ENCODE measurements at places on chromosomes 6 and 20. TPM values are rescaled to one million over a fixed set of nuclear protein-coding genes. Genes with fewer than 3 reads are reported as not detected.
A peak's percentile ranks its signal among the peaks of the same experiment; 100 is the strongest.

DNA sequence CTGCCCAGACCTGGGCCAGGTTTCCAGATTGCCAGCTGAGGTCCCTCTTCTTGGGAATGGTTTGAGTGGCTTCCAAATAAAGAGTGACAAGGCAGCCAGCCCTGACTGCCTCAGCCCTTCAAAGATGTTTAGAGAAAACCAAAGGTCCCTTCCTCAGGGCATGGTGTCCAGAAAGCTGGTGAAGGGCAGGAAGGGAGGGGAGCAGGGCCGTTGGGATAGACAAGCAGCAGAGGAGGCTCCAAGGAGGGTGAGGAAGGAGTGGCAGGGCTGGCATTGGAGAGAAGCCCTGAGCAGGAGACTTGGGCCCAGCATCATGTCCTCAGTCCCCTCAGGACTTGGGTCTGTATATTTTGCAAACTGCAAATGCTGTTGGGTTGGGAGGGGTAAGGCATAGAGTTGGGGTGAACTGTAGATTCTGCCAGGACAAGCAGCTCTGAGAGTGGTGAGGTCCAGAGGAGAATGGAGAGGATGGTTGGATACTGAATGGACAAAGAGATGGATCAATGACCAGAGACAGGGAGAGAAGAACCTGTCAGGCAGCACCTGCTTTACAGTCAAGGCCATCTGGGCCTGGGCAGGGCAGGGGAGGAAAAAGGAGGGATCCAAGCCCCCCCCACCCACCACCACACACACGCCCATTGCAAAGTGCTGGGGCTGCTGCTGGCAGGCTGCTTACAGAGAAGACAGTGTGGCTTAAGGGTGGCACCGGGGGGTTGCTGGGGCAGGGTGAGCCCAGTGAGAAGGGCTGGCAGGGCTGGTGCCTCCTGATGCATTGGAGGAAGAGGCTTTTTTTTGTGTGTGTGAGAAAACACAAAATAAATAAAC, 5.5 kb upstream of the DSN1 start:
- no peak for DNase-seq

GRCh38 chr6:25414168-25414567, 135.0 kb downstream of the CARMIL1 start:
- no peak for DNase-seq

DNA sequence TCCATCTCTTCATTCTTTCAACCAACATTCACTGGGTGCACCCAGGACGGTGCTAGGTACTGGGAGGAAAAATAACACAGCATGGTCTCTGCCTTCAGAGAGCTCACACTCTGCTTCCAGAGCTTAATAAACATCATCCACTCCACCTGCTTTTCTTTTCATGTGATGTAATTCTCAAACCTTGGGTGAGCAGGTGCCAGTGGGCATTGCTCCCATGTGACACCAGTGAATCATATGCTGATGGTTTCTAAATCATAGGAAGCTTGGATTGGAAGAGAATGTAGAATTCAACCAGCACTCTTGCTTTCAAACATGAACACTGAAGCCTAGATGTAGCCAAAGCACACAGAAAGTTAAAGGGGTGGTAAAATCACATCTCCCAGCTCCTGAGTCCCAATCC, 189.8 kb downstream of the FOXA2 start:
- DNase-seq, result no peak

The SAMD5 gene
- total RNA-seq, result 2.1 TPM

The TREM1 gene
- total RNA-seq, result 3.0 TPM

The FAM162B gene
- 5.2 TPM for total RNA-seq

DNA sequence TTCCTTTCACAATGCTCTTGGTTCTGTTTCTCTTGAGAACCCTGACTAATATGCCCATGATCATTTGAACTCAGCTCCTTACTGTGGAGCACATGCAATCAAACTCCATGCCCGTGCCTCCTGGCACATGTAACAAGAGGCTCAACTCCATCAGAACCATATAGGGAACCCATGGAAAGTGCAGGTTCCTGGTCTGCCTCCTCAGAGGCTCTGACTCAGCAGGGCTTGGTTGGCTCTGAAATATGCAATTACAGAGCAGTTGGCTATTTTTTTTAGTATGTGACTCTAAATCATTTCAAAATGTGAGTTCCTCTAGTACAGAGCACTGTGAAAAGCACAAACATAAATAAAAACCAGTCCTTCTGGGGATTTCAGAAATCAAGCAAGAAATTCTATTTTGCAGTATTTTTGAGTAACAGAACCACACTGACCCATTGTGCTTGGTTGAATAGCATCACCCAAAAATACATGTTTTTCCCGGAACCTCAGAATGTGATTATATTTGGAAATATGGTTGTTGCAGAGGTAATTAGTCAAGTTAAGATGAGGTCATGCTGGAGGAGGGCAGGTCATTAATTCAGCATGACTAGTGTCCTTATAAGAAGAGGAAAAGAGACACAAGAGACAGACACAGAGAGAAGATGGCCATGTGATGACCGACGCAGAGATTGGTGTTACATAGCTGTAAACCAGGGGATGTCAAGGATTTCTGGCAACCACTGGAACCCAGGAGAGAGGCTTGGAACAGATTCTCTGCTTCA, 13.2 kb upstream of the MAP3K4 start:
- DNase-seq, result no peak

DNA sequence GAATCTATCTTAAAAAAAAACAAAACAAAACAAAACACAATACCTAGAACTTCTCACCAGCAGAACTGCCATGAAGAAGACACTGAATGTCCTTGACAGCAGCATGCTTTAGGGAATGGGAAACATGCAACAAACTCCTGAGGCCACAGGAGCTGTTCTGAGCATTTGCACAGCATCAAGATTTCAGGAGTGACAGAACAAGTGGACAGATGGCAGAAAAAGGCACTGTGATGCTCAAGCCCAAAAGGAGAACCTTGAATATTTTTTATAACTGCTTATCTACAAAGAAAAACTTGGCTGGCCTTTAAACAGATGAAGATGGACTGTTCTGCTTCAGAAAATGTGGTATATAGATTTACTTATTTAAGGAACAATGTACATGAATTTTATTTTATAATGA, 158.9 kb downstream of the RALGAPA2 start:
- DNase-seq, result no peak

DNA sequence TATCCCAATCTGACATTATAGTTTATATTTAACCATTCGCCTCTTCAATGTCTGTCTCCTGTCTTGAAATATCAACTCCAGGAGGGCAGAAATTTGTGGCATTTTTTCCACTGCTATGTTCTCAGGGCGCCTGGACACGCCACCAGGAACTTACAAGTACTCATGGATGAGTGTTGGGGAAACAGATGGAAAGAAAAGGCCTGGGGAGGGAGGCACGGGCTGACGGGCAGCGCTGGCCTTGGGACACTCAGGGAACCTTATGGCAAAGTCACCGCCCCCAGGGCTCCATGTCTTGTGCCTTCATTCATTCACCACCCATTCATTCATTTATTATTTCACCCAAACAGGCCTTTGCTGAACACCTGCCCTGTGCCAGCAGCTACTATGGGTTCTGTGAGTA, 222.9 kb downstream of the PREX1 start:
- no peak for DNase-seq

The BTNL2 gene
- total RNA-seq, result not detected

- peak; percentile 48 for DNase-seq
Observed at GRCh38 chr20:47361057-47361915, 4.8 kb upstream of the ZMYND8 start.

DNA sequence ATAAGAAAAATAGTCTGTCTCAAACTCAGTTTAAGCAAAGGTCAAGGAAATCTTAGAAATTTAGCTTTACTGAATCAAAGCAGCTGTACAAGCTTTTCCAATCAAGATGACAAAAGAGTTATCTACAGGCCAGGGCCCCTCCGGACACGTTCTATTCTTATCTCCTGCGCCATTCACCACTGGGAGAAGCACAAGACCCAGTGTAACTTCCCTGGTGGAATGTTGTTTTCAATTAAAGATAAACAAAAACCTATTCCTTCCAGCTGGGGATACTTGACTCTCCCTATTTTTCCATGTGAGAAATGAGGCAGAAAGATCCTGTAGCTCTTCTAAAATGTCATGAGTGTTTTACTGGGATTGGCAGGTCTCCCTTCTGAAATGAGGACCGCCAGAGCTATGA, 123.3 kb downstream of the TBX18 start:
- no peak for DNase-seq

DNA sequence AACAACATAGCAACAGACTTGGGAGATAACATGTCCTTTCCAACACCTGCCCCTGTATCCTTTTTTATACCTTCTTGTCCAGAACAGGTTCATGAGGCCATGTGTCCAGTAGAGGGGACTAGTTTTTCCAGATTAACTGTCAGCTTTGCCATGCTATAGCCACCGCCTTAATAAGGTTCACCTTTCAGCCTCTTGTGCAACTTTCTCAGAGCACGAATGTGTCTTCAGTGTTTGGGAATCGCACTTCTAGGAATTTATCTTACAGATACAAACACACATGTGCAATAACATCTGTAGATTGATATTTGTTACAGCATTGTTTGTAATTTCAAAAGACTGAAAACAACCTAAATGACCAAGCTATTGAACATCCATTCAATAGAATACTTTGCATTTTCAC, 21.4 kb downstream of the NCR2 start:
- DNase-seq, result no peak

The LSM2 gene
- total RNA-seq, result 29.4 TPM

The SLC17A3 gene
- not detected for total RNA-seq

Data from left cardiac atrium (tissue), 4 donors.